ENCODE measurements at places on chromosomes 7 and 10.
A peak's percentile ranks its signal among the peaks of the same experiment; 100 is the strongest.

DNA sequence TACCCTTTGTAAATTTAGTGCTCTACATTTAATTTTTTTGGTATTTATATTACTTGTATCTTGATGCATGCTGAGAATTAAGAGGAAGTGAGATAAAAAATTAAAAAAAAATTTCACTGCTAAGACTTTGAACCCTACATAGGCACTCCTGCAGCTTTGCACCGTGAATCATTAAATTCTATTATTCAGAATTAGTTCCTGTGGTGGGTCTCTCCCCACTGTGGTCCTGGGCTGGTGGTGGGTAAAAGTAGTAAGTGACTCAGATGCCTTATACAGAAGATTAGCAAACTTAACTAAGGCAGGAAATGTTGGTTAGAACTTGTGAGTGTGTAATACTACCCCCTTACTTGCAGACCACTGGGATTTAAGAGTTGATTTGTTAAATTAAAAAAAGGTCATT is 72.6 kb downstream of the AP3M1 start:
- DNase-seq = no peak

GRCh38 chr10:78900715-78901430 is 167.9 kb upstream of the ZMIZ1 start:
- DNase-seq = no peak

GRCh38 chr10:114629083-114629823 is 28.8 kb downstream of the ABLIM1 start:
- DNase-seq = no peak

DNA sequence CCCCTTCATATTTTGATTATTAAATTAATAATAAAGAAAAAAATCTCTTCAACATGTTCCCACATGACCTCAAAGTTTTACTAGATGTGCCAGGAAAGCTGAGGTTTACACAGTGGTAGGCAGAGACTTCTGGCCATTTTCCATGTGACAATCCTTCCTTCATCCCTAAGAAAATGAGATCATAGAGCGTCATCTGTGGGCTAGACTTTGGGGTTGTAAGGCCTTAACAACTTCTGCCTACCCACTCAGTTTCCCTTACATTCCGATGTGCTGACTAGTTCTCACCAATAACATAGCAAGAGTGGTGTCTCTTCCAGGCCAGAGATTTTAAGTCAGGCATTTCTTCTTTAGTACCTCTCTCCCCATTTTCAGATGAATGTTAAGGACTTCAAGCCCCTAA is 171.1 kb upstream of the PHF14 start:
- no peak for DNase-seq

GRCh38 chr10:73182568-73182967 is 14.6 kb downstream of the FAM149B1 start:
- no peak for DNase-seq

GRCh38 chr10:28492116-28492920 is 40.6 kb upstream of the WAC start:
- DNase-seq = no peak

- DNase-seq = no peak
Measured at GRCh38 chr10:100826983-100827818, 81.8 kb downstream of the PAX2 start.

- no peak for DNase-seq
Measured at GRCh38 chr10:61363006-61363405, 90.2 kb downstream of the TMEM26 start.

DNA sequence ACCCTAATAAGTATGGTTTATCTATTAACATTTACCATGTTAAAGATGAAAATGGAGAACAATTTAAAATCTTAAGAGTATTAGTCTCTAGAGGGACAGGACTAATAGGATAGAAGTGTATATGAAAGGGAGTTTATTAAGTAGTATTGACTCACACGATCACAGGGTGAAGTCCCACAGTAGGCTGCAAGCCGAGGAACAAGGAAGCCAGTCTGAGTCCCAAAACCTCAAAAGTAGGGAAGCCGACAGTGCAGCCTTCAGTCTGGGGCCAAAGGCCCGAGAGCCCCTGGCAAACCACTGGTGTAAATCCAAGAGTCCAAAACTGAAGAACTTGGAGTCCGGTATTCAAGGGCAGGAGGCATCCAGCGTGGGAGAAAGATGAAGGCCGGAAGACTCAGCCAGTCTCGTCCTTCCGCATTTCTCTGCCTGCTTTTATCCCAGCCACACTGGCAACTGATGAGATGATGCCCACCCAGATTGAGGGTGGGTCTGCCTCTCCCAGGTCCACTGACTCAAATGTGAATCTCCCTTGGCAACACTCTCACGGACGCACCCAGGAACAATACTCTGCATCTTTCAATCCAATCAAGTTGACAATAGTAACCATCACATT is 140.8 kb upstream of the FAM20C start:
- DNase-seq = no peak

DNA sequence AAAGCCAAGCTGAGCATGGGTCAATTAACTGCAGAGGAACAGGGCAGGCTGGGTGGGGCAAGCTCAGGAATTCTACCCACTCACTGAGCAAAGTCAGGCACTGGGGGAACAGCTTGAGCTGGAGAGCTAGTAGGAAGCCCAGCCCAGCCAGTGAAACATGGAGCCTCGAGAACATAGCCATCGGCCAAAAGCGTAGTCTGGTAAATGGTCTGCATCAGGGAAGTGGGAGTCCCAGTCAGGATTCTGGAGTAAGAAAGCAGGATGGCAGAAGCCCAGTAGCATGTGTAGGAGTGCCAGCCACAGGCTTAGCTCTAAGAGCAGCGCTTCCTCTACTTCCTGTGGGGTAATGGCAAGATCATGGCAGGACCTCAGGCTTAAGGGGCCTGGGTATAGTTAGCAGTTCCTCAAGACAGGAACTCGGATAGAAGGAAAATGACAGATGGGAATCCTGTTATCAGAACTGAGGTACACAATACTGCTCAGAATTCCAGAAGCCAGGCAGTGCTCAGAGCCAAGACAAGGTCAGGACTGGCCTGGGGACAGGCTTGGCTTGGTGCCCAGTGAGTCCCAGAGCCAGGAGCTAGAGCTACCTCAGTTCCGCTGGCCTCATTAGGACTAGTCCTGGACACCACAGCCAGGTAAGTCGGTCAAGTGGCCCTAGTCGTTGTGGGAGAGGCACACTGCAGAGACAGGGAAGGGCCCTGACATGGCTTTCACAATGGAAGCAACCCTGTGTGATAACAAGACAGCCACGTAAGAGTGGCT is 65.4 kb upstream of the MXI1 start:
- peak; percentile 29 for DNase-seq

DNA sequence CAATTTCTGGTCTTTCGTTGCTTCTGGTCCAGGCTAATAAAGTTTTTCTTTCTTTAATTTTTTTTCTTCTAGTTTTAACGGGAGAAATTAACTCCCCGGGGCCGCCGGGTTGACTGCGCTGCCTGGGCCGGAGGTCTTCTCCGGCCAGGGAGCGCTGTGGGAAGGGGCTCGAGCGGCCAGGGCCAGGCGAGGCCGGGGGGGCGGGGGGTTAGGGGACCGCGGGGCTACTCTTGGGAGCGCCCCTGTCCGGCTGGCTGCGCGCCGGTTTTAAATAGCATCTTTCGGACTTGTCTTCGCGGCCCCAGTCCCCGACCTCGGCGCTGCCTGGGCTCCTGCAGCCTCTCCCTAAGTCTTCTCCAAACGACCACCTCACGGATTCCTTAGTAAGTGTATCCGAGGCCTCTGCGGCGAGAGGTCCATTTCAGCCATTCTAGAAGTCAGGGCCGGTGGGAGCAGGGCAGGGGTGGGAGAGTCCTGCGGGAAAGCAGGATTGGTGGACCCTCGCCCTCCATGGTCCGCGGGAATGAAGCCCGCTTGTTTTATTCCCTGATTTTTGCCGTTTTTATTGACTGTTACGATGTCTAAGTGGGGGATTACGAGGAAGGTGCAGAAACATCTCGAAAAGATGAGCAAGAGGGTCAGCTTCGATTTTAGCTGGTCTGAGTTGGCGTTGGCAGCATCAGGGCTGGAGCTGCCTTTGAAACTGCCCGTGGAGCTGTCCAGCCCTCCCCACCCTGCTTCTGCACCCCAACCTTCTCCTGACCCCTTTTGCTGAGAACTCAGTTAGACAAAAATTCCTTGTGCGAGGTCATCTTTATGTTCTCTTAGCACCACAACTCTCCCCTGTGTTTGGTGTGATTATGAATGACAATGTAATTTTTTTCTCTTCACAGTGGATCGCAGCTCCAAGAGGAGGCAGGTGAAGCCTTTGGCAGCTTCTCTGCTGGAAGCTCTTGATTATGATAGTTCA is 555 bp downstream of the PHF14 start:
- no peak for DNase-seq

DNA sequence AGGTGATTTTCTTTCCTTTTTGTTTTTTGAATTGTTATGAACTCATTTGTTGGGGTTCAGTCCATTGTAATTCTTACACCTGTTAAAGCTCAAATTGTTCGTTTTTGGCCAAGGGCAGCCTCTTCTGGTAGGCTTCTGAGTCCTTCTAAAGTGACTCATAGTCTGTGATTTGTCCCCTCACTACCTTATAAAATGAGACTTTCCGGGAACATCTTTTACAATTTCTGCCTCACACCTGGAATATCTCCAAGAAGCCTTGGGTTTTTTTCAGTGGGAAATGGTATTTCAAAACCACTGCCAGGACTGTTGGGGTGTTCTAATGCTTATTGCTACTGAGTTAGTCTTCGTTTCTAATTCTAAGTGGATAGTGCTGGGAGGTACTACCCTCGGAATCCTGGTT is 56.7 kb downstream of the BMPR1A start:
- no peak for DNase-seq

DNA sequence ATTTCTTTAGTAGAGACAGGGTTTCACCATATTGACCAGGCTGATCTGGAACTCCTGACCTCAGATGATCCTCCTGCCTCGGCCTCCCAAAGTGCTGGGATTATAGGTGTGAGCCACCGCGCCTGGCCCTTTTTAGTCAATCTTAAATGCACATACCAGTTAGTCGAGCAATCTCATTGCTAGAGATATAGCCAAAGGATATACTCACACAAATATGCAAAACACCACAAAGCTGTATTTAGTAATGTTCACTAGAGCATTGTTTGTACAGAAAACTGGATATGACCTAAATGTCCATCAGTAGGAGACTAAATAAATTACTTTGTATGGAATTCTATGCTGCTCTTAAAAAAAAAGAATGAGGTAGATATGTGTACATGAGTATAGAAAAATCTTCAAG is 24.5 kb upstream of the IL6 start:
- no peak for DNase-seq

DNA sequence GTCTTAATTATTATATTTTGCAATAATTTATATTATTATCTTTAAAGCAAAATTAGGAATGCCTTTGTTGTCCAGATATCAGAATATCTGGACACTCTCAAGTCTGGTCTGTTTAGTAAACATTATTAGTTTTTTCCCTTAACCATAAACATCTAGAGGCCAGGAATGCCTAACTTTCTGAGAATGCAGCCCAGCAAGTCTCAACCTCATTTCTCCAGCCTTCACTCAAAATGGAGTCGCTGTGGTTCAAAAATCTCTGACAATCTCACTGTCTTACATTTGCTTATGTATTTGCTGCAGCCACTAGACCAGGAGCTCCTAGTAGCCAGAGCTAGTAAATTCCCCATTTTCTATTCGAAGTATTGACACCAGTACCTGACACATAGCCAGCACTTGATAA is 49.7 kb upstream of the INHBA start:
- DNase-seq = no peak

DNA sequence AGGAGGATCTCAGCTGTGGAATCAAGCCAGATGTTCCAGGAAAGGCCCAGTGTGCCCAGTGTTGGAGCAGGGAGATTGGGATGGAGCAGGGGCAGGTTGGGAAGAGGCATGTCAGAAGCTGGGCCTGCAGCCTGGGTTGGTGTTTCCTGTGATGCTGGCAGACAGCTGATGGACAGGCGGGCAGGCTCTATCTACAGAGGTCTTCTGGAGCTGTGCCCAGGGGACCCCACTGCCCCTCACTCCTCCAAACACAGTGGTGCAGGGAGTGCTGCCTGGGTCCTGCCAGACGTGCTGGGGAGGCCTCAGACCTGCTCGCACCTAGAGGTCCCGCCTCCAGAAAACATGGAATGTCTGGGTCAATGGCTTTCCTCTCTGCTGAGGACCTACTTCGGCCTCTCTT is 182.9 kb upstream of the TCERG1L start:
- no peak for DNase-seq

GRCh38 chr10:58608351-58608750 is 95.7 kb downstream of the BICC1 start:
- DNase-seq = no peak

DNA sequence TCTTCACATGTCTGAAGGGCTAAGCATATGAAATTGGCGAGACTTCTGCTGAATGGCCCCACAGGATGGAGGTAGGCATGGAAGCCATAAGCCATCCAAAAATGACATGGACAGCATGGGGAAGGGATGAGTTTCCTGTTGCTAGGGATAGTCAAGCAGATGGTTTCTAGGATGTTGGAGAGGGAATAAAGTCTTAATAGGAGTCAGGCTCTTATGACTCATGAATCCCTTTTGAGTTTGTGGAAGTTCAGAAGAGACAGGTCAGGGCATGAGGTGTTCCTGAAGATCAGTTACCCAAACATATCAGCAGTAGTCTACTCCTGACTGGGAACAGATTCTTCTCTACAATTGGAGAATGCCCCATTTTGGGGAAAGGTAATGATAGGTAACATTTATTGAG is 243.9 kb downstream of the REEP3 start:
- DNase-seq = no peak

- no peak for DNase-seq
Measured at GRCh38 chr7:29216128-29216527, 21.6 kb downstream of the CHN2 start.

GRCh38 chr7:133529861-133530260 is 277.0 kb downstream of the EXOC4 start:
- no peak for DNase-seq

DNA sequence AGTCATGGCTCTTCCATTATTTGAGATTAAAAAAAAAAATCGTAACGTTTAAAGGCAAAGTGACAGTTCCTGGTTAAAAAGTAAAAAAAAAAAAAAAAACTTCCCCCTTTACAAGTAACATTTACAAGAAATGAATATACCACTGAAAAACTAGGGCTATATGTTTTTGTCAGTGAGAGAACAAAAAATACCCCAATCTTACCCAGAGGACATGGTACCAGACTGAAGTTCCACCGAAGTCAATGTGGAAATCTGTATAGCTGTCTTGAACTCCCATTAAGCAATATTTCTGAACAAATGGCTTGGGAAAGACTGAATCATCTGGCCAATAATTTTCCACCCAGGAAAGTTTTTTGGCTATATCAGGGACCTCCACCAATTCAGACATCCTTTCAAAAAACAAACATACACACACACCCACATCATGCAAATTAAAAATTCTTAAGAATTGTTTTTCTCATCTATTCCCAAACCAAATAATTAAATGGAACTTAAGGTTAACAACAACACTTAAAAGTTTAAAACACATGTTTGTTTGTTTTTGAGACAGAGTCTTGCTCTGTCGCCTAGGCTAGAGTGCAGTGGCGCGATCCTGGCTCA is 50.2 kb downstream of the KDM7A start:
- DNase-seq = no peak

GRCh38 chr7:118731854-118732253 is 507.4 kb downstream of the ANKRD7 start:
- DNase-seq = no peak

All from spinal cord (tissue), 10 donors.